ENCODE measurements at places on chromosomes 16 and 17. TPM values are rescaled to one million over a fixed set of nuclear protein-coding genes. Genes with fewer than 3 reads are reported as not detected.

GRCh38 chr16:57096192-57096591 lies 3.8 kb downstream of the CPNE2 start:
- DNase-seq, result no peak

- no peak for DNase-seq
These were observed 255.4 kb downstream of the PHKB start for GRCh38 chr16:47716571-47716970.

The PROCA1 gene
- 2.0 TPM for total RNA-seq

DNA sequence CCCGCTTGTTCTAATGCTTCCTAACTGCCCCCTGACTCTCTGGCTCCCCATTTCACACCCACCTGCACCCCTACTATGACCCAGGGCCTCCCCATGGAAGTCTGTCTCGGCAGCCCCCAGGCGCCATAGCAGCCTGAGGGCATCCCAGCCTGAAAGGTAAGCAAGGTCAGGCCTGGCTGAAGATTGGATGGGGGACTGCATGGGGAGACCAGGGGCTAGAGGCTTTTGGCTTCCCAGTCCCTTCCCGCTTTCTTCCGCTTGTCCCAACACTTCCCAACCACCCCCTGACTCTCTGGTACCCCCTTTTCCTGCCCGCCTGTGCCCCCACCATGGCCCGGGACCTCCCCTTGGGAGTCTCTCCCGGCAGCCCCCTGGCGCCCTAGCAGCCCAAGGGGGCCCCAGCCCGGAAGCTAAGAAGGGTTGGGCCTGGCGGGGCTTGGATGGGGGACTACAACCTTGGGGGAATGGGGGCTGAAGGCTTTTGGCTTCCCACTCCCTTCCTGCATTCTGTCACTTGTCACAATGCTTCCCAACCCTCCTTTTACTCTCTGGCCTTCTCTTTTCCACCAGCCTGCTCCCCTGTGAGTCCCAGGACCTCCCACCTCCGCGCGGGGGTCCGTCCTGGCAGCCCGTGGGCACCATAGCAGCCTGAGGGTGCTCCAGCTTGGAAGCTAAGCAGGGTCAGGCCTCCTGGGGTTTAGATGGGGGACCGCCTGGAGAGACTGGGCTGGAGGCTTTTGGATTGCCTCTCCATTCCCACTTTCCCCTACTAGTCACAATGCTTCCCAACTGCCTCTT lies 2288.4 kb downstream of the TP53TG3F start:
- no peak for DNase-seq

GRCh38 chr17:39219647-39220154 lies 6.0 kb downstream of the STAC2 start:
- no peak for DNase-seq

- DNase-seq, result peak; percentile 97
These were observed 1.4 kb upstream of the MATCAP1 start for GRCh38 chr16:67184995-67185650.

GRCh38 chr17:81498953-81499600 lies 13.5 kb downstream of the ACTG1 start:
- DNase-seq, result no peak

The SUZ12 gene
- total RNA-seq, result 20.9 TPM

The NPIPB2 gene
- 17.6 TPM for total RNA-seq
